Stimulated activated CD8-positive, alpha-beta memory T cell treated with anti-CD3 and anti-CD28 coated beads, Interleukin-15, amount 100 ng/mL, for 4 hours (primary cell): ENCODE measurements at places on chromosomes 6 and 20.

- DNase-seq, result no peak
Observed at GRCh38 chr6:153143200-153143599, 12.1 kb upstream of the RGS17 start.

- no peak for DNase-seq
Observed at GRCh38 chr6:28737750-28738395, 185.9 kb downstream of the TRIM27 start.

GRCh38 chr6:152150196-152150595 lies 342.7 kb downstream of the ESR1 start:
- DNase-seq, result no peak

DNA sequence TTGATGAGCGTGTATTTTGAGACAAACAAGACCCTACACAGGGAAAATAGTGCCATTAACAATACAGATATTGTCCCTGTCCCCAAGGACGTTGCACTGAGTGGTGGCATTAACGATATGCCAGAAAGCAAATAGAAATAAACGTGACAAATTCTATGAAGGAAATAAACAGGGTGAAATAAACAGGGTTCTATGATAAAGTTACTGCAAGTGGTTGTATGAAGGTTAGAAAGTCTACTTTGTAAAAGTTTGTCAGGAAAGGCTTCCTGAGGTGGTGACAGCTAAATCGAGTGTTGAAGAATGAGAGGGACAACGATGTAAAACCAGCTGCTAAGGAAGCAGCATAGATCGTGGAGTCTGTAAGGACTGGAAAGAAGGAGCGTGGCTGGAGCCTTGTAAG lies 380.2 kb downstream of the LAMA2 start:
- no peak for DNase-seq

DNA sequence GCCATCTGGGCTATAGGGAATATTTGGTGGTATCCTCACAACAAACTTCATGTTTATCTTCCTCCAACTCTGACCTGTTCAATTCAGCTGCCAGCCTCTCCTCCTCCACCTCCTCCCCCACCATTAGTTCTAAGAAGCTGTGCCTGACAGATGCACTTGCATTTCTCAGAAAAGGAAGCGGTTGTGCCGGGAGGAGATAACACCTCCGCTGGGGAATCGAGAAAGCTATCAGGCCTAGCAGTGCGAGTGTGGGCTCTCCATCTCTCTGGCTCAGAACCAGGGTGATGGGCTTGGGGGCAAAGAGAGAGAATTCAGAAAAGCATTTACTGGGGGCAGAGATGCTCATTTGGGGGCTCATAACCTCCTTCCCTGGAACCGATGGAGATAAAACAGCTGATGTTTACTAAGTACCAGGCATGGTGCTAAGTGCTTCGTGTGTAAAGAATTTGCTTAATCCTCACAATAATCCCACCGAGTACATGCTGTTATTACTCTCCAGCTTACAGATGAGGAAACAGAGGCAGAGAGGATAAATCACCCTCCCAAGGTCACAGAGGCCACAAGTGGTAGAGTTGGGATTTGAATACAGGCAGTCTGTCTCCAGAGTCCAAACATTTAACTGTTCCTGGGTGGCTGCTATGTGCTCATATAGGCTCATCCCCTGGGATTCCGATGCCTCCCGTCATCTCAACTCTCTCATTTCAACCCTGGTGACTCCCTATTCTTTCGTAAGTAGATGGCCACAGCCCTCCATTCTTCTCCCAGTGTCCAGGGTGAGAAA lies 38.3 kb downstream of the COX4I2 start:
- peak; percentile 63 for DNase-seq

DNA sequence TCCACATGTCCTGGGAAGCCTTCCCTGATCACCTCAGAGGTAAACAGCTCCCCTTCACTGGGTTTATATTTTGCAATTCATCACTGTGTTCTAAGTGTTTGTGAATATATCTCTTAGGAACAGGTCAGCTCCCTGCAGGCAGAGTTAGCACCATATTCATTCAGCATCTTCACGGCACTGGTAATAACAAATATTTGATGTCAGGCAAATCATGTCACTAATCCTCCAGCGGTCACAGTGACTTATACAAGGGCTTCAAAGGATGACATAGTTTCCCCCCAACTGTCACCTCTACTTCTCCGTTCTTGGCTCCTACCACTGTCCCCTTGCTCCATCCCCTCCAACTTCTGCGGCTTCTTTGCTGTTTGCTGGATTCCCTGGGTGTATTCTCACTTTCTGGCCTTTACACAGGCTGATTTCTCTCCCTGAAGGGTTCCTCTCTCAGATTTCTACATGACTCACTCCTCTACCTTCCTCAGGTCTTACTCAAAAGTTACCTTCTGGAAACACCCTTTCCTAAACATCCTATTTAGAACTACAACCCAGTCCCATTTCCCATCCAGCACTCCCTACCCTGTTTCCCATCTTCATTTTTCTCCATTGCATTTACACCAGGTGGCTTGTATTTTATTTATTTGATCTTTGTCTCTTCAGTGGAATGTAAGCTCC lies 66.6 kb downstream of the NHLRC1 start:
- no peak for DNase-seq

DNA sequence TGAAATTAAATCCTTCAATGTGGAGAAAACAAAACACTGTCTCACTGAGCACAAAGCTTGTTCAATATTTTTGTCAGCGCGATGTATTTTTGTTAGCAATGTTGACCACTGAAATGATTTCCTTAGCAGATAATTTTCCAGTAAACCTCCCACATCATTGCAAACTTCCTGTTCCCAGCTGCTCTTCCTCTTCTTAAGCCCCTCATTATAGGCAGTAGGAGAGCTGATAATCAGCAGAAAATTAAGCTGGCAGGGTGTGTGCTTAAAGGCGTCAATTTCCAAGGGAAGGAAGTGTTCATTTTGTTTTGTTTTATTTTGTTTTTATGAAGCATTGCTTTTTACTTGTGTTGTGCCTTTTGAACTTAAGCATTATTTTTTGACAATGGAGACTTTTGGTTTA lies 29.1 kb upstream of the TMEM14A start:
- no peak for DNase-seq

GRCh38 chr20:22576273-22576672 lies 8.1 kb downstream of the FOXA2 start:
- DNase-seq, result no peak

DNA sequence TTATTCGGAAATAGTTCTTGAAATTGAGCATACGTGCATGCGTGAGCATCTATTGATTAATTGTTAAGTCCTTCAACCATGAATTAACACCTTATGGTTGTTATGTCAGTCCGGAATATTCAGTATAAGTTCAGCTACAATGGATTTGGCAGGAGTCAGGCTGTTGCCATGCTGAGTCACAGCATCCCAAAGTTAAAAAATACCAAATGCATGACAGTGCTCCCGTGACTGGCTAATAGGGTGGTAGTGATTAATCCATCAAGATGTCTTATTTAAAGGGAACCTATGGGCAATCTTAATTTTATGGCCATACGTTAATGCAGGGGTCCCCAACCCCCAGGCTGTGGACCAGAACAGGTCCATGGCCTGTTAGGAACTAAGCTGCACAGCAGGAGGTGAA lies 10.5 kb downstream of the RAE1 start:
- no peak for DNase-seq

- no peak for DNase-seq
Observed at GRCh38 chr6:27228963-27229477, 18.5 kb upstream of the PRSS16 start.

GRCh38 chr6:159108426-159108985 lies 60.7 kb upstream of the FNDC1 start:
- DNase-seq, result no peak

GRCh38 chr20:19347943-19348456 lies 135.6 kb downstream of the SLC24A3 start:
- no peak for DNase-seq

DNA sequence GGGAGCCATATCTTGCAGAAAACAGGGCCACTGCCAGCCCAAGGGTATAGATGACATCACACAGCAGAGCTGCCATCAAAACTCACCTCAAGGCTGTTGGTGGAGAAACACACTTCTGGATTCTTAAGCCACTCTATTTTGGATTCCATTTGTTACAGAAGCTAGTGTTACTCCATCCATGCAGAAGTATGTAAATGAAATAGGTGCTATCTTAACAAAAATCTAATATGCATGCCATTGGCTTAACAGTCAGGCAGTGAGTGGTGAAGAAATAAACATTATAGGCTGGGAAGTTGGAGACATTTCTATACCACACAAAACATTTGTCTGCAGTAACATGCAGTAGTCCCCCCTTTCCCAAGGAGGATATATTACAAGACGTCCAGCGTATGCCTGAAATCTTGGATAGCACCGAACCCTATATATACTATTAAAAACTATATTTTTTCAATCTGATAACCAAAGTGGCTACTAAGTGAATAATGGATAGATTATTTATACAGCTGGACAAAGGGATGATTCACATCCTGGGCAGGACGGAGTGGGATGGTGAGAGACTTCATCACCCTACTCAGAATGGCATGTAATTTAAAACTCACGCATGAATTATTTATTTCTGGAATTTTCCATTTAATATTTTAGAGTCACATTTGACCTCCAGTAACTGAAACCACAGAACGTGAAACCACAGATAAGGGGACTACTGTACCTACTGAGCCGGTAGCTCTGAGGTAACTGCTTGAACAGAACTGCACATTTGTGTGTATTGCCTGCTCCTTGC lies 160.0 kb upstream of the PLN start:
- DNase-seq, result no peak

GRCh38 chr6:147046141-147046877 lies 157.9 kb upstream of the STXBP5 start:
- no peak for DNase-seq

DNA sequence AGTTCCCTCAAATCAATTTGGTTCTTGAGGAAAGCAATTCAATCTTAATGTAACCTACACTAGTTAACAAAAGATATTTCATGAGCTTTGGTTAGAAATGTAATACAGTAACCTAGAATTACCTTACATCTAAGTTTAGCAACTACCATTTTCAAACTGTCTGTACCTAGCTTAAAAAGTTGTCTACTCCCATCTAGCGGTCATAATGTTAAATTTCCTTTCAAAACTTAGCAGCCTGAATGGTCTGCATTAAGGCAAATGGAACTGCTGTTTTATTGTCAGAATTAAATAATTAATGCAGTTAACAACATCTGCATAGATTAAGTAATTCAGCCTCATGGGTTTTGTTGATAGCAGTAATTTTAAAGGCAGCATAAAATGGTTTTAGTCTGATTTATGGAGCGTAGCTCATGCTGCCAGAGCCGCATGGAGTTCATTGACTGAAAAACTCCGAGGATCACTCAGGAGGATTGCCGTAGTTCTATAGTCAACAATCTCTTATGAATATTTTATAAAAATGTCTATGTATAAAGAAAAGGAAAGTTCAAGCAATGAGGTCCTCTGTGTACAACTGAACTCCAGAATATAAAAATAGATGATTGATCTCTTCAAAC lies 485.4 kb upstream of the MANEA start:
- no peak for DNase-seq

DNA sequence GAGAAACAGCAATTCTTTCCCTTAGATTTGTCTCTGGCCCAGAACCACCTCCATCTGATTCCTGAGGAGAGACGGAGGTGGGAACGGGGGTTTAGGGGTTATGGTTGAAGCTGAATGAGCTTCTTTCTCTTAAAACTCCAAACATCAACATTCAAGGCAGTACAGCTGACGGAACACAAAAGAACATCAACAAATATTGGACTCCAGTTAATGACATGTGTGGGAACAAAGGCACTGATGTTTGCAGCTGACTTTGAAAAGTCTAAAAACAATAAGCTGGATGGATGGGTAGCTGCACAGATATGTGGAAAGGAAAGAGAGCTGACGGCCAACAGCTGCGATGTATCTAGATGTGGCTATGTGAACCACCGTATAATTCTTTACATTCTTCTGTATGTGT lies 256.5 kb downstream of the SOD2 start:
- DNase-seq, result no peak

DNA sequence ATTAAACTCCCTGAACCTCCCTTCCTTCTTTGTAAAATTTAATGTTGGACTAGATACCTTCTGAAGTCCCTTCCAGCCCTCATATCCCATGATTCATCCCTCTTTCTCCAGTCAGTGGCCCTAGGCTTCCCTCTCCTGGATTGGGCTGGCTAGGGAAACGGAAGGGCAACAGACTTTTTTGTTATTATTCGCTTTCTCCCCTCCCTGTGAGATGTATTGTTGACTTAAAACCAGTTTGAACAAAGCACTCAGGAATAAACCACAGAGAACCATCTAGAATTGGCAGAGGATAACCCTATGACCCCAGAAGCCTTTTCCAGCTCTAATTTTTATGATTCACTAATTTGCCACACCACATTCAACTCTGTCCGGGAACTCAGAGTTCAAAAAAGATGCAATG lies 239.7 kb upstream of the SUPT3H start:
- no peak for DNase-seq

DNA sequence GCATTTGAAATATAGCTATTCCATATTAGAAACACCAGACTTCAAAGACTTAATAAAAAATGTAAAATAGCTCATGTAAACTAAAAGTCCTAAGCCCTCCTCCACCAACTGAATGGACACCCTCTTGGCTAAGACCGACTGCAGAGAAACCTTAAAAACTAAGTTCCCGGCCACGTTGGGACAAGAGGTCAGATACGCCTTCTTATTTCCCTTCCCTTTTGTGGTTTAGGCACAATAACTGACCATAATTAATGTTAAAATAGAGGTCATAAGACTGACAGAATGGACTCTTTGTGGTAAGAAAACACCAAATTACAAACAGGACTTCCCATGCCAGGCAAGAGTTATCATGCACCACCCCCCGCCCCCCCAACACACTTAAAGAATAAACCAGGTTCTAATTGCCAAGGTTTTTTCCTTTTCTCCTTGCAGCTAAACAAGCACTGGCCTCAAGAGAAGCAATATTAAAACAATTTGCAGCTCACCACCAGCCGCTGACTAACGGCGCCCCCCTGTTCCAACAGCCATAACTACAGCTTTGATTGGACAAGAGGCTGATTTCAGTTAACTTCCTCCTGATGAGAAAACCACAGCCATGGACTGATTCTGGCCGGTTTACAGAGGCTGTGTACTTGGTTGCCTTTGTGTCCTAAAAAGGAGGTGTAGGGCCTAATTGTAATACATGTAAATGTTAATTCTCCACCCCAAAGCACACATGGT lies 10.7 kb upstream of the LAMP5 start:
- no peak for DNase-seq

- no peak for DNase-seq
Observed at GRCh38 chr20:1879369-1879768, 15.8 kb upstream of the SIRPA start.

GRCh38 chr20:56808732-56809131 lies 179.6 kb downstream of the TFAP2C start:
- no peak for DNase-seq
